ENCODE measurements at places on chromosomes 2 and 18.

DNA sequence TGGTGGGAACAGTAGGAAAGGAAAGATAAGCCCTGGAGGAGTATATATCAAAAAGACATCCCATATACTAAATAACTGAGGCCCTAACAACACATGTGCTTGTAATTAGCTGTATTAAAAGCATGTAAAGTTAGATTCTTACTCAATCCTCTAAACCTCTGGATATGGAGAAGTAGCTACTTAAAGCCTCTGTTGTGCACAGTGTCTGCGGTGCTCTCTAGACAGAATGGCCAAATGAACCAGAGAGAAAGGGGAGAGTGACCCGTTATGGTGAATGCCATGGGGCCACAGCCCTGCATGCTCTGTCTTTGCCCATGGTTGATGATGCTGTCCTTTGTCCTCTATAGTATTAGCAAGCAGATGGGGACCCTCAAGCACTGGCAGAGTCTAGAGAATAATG, 104.4 kb upstream of the SLC8A1 start:
- H3K27me3 ChIP-seq, result no peaks in the 10 kb centered on the region
- DNase-seq, result no peak
- H3K4me3 ChIP-seq, result no peak overlapping the region
- no peaks in the 10 kb centered on the region for H3K36me3 ChIP-seq

- H3K27me3 ChIP-seq, result peaks cover 76% of the 10 kb centered on the region
- no peak overlapping the region for H3K4me3 ChIP-seq
- no peak for DNase-seq
Measured at GRCh38 chr18:10515456-10515855, 10.4 kb upstream of the NAPG start.

DNA sequence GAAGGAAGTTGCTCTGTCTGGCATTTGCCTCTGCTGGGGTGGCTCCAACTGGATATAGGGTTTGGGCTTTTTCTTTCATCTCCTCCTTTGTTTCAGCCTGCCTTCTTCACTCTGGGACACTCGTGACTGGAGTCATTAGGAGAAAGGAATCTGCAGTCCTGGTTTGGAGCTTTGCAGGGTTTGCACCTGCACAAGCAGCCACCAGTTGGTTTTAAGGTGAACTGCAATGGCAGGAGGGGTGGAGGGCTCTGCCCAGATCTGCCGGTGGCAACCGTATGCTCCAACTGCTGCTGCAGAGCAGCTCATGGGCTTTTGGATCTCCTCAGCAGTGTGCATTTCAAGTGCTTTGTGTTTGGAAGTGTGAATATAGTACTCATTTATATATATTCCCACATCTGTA, 131.3 kb upstream of the MGAT5 start:
- H3K36me3 ChIP-seq, result peaks cover 13% of the 10 kb centered on the region
- DNase-seq, result no peak
- peaks cover 58% of the 10 kb centered on the region for H3K4me1 ChIP-seq
- H3K27me3 ChIP-seq, result no peaks in the 10 kb centered on the region
- peak overlapping the region; percentile 85 for H3K4me3 ChIP-seq
- peak overlapping the region; percentile 85 for H3K27ac ChIP-seq

GRCh38 chr2:179467111-179467510, 202.5 kb upstream of the SESTD1 start:
- H3K27me3 ChIP-seq, result no peaks in the 10 kb centered on the region
- H3K27ac ChIP-seq, result no peak overlapping the region
- no peak overlapping the region for H3K4me3 ChIP-seq

- peaks cover 24% of the 10 kb centered on the region for H3K4me1 ChIP-seq
- H3K4me3 ChIP-seq, result no peak overlapping the region
- peaks cover 39% of the 10 kb centered on the region for H3K36me3 ChIP-seq
- no peaks in the 10 kb centered on the region for H3K27me3 ChIP-seq
- no peak overlapping the region for H3K27ac ChIP-seq
Measured at GRCh38 chr2:191051825-191052778, 38.1 kb upstream of the STAT1 start.

GRCh38 chr2:57497489-57498096, 549.0 kb upstream of the VRK2 start:
- H3K27me3 ChIP-seq, result no peaks in the 10 kb centered on the region
- no peaks in the 10 kb centered on the region for H3K36me3 ChIP-seq
- H3K27ac ChIP-seq, result no peak overlapping the region
- no peak overlapping the region for H3K4me3 ChIP-seq
- no peaks in the 10 kb centered on the region for H3K4me1 ChIP-seq
- DNase-seq, result no peak

- H3K36me3 ChIP-seq, result no peaks in the 10 kb centered on the region
- H3K27ac ChIP-seq, result no peak overlapping the region
- H3K27me3 ChIP-seq, result peaks cover 24% of the 10 kb centered on the region
Measured at GRCh38 chr2:217625557-217626169, 377.1 kb downstream of the TNS1 start.

DNA sequence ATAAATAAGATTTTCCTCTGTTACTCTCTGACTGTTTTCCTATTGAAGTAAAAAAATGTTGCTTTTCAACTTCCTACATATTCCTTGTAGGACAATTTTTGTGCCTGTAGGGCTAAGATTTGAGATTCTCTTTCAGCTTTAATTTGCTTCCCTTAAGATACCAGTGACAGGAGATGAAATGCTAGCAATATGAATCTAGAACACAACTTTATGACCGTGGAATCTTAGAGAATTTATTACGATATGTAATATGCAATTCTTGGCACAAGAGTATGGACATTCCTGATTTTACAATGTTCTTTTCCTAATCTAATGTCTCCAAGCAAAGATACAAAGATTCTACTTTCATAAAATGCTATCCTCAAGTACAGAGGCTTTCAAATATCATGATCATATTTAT, 180.9 kb downstream of the KCNE4 start:
- H3K27me3 ChIP-seq, result no peaks in the 10 kb centered on the region
- no peak for DNase-seq
- no peaks in the 10 kb centered on the region for H3K36me3 ChIP-seq

- H3K4me3 ChIP-seq, result no peak overlapping the region
- no peaks in the 10 kb centered on the region for H3K4me1 ChIP-seq
- no peaks in the 10 kb centered on the region for H3K36me3 ChIP-seq
- no peaks in the 10 kb centered on the region for H3K27me3 ChIP-seq
Measured at GRCh38 chr2:231296401-231296974, 98.1 kb downstream of the ARMC9 start.
